ENCODE measurements at places on chromosomes 3 and 15.

DNA sequence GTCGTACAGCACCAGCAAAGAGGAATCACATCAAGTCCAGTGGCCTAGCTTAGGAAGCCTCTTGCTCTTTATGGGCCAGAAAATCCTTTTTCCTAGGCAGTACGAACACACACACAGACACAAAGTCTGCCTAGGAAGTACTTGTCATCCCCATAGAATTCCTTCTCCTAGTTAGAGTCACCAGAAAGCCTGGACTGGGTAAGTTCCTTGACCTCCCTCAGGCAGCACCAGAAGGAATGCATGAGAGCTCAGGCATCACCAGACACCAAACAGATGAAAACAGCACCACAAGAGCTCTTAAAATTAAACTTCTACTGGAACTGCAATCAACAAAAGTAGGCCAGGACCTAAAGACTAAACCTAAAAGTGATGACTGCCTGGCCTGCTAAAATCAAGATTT is 192.9 kb upstream of the CCDC54 start:
- peak; percentile 65 for DNase-seq

DNA sequence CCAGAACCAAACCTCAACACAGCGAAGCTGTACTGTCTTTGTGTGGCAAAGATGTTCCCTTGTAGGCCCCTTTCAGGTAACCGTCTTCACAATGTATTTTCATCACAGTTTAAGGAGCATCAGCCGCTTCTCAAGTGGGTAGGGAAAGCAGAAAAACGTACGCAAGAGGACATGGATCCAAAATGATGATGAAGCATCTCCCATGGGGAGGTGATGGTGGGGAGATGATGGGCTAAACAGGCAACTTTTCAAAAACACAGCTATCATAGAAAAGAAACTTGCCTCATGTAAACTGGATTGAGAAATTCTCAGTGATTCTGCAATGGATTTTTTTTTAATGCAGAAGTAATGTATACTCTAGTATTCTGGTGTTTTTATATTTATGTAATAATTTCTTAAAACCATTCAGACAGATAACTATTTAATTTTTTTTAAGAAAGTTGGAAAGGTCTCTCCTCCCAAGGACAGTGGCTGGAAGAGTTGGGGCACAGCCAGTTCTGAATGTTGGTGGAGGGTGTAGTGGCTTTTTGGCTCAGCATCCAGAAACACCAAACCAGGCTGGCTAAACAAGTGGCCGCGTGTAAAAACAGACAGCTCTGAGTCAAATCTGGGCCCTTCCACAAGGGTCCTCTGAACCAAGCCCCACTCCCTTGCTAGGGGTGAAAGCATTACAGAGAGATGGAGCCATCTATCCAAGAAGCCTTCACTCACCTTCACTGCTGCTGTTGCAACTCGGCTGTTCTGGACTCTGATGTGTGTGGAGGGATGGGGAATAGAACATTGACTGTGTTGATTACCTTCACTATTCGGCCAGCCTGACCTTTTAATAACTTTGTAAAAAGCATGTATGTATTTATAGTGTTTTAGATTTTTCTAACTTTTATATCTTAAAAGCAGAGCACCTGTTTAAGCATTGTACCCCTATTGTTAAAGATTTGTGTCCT is 60.0 kb downstream of the AAGAB start:
- no peak for DNase-seq

GRCh38 chr3:17877299-17877698 is 134.9 kb upstream of the TBC1D5 start:
- no peak for DNase-seq

- peak; percentile 26 for DNase-seq
Measured at GRCh38 chr3:32593903-32594525, 23.4 kb upstream of the DYNC1LI1 start.

GRCh38 chr15:25170781-25171110 is 216.0 kb downstream of the SNRPN start:
- no peak for DNase-seq

DNA sequence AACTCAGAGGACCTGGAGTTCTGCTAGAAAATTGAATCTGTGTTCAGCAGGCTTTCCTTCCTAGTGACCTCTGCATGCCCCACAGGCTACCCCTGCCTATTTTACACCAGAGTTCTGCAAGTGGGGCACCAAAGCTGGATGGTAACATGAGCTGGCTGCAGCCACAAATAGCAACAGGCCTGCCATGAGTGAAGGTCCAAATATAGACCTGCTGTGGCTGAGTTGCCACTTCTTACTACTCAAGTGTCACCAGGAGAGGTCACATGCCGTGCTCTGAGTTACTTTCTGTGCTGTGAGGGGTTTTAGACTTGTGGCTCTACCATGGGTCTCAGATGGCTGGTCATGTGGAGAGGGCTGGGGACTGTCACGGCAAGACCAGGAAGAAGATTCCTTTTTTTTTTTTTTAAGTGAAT is at the start of gene FSD2:
Gene FSD2, minus strand, starts transcription at position 76 of the 413 bp plus-strand sequence. CDS start 18,679 bp downstream, outside the sequence.
- DNase-seq: no peak

DNA sequence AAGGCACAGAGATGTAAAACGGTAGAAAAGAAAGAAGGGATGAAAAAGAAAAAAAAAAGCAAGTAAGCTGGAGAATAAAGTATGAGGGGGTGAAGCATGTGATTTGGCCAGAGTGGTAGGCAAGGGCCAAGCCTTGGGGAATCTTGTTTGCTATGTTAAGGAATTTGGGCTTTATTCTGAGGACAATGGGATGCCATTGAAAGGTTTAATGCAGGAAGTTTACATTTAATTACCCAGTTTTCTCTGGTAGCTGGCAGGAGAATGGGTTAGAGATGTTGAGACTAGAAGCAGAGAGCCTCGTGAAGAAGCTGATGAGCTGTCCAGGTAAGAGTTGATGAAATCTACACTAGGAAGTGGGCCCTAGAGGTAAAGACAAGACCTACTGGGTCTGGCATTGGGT is 455.9 kb downstream of the PDCD6IP start:
- DNase-seq: no peak
